HAP-1 (cell line): ENCODE measurements at places on chromosomes 6 and 20.

DNA sequence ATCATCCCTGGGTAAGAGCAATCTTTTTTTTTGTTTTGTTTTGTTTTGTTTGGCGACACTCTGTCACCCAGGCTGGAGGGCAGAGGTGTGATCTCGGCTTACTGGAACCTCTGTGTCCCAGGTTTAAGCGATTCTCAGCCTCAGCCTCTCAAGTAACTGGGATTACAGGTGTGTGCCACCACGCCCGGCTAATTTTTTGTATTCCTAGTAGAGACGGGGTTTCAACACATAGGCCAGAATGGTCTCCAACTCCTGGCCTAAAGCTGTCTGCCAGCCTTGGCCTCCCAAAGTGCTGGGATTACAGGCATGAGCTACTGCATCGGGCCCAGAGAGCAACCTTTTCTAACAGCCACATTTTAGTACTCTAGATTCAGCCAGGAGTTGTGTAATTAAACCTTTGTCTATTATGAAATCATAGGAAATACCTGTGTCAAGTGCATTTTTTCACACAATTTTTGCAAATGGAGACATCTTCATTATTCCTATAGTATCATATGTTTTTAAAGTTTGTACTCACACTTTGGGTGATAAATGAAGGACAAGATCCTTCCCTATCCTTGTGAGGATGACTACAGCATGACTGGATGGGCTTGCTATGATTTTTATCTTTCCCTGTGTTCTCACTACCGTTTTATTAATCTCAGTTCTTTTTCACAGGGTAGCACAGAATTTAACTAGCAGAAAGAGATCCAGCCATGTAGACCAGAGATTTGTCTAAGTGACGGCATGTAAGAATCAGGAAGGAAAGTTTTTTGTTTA is 82.6 kb downstream of the OR2B2 start:
- DNase-seq = no peak

DNA sequence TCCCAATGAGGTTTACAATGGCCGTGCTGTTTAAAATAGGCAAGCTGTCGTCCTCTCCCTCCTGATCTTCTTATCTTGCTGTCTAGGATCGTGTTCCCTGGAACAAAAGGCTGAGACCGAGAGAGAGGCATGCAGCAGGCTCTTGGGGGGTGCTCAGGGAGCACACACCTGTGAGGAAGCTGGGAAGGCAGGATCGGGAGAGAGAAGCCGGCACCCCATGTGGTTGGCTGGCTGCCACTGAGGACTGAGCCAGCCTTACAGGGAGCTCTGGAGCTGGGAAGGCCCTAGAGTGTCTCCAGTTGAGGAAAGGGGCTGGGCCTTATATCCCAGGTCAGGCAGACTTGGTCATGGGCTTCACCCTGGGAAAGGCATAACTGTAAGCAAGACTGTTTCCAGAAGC is 184.2 kb downstream of the LY86 start:
- DNase-seq = no peak

GRCh38 chr20:48339986-48340882 is 487.6 kb downstream of the PREX1 start:
- no peak for DNase-seq

GRCh38 chr6:52572536-52572935 is 4.3 kb downstream of the TRAM2 start:
- no peak for DNase-seq

- no peak for DNase-seq
Observed at GRCh38 chr6:20716865-20717264, 182.6 kb downstream of the CDKAL1 start.
